ENCODE measurements at places on chromosomes 2 and 18. TPM values are rescaled to one million over a fixed set of nuclear protein-coding genes. Genes with fewer than 3 reads are reported as not detected.
A peak's percentile ranks its signal among the peaks of the same experiment; 100 is the strongest.

GRCh38 chr18:50447952-50448351, 73.1 kb downstream of the SKA1 start:
- no peak overlapping the region for H3K4me3 ChIP-seq
- no peak overlapping the region for H3K27ac ChIP-seq
- no peak for DNase-seq
- H3K27me3 ChIP-seq: no peaks in the 10 kb centered on the region
- H3K4me1 ChIP-seq: no peaks in the 10 kb centered on the region

DNA sequence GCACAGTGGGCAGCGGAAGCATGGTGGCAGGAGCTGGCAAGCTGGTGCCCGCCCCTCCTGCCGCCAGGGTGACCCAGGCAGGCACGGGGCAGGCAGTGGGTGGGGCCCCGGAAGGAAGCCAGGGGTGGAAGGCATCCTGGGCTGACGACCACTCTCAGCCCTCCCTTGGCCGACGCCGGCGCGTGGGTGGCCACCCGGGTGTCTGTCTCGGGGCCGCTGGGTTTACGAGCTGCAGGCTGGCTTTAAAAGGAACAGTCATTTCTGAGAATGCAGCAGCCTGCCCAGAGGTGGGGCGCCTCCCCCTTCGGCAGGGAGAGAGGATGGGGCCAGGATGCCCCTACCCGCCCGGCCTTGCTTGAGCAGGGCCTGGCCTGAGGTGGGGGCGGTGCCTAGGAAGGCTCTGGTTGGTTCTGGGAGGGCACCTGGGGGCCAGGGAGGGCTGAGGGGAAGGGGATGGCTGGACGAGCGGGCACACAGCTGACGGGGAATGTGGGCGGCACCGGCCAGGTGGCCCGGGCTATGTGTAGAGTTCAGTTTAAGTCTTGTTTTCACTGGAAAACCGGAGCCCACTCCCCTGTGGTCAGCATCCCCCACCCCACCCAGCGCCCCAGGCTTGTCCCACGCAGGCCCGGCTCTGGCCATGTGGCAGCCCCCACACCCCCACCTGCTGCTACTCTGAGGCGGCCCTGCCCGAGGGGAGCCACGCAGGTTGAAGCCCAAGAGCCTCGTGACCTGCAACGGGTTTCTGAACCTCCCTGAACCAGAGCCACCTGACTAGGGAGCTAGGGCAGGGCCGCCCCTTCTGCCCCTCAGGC, 6.3 kb downstream of the BOK start:
- H3K27ac ChIP-seq: no peak overlapping the region
- no peaks in the 10 kb centered on the region for H3K4me1 ChIP-seq
- no peaks in the 10 kb centered on the region for H3K36me3 ChIP-seq

DNA sequence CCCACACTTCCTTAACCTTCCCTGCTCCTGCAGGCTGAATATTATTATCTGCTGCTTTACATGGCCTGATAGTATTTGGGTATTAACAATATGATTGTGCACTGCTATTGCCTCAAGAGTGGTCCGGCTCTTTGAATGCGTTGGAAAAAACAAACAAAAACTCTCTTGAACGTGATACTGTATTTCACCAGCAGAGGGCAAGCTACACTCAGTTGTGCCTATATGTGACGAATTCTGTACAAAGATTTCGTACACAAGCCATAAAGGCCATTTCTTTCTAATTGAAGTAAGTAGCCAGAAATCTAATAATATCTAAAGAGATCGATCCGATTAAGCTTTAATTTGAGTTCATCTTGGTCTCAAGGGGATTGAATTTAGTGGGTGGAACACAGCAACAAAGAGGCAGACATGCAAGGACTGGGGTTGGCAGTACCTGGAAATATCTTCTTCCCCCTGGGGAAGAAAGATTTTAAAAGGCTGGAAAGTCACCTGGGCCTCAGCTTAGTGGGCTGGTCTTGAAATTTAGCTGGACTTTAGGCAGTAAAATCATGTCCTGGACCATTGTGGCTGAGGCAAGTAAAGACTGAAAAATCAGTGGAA, 49.3 kb upstream of the RAB6D start:
- H3K4me1 ChIP-seq: no peaks in the 10 kb centered on the region
- no peak overlapping the region for H3K4me3 ChIP-seq
- no peak for DNase-seq
- no peak overlapping the region for H3K27ac ChIP-seq
- H3K36me3 ChIP-seq: no peaks in the 10 kb centered on the region
- H3K27me3 ChIP-seq: peaks cover 1% of the 10 kb centered on the region

- H3K4me1 ChIP-seq: peaks cover 4% of the 10 kb centered on the region
- H3K36me3 ChIP-seq: no peaks in the 10 kb centered on the region
- no peaks in the 10 kb centered on the region for H3K27me3 ChIP-seq
- H3K27ac ChIP-seq: no peak overlapping the region
- H3K4me3 ChIP-seq: no peak overlapping the region
These were observed 35.9 kb downstream of the MYO5B start for GRCh38 chr18:50158866-50159653.

GRCh38 chr2:229243890-229244560, 27.1 kb downstream of the PID1 start:
- H3K4me3 ChIP-seq: no peak overlapping the region
- H3K4me1 ChIP-seq: peaks cover 13% of the 10 kb centered on the region
- DNase-seq: no peak
- no peaks in the 10 kb centered on the region for H3K27me3 ChIP-seq

- H3K4me3 ChIP-seq: no peak overlapping the region
- H3K27ac ChIP-seq: peak overlapping the region; percentile 25
- peaks cover 3% of the 10 kb centered on the region for H3K4me1 ChIP-seq
- H3K36me3 ChIP-seq: no peaks in the 10 kb centered on the region
- peak; percentile 55 for DNase-seq
- H3K27me3 ChIP-seq: no peaks in the 10 kb centered on the region
These were observed 7.0 kb upstream of the HS6ST1 start for GRCh38 chr2:128325611-128326181.

DNA sequence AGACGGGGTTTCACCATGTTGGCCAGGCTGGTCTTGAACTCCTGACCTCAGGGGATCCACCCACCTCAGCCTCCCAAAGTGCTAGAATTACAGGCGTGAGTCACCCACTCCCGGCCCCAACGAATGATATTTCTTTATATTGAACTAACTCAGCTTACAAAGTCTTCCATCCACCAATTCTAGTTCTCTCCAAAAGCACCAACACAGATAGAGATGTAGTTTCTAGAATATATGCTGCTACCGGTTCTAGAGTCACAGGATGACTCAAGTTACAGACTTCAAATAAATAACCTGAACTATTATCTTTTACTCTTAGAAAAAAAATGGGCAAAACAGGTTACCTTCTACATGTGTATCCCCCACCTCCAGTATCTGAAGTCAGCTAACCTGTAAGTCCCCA, 9.2 kb downstream of the ACAA2 start:
- DNase-seq: no peak
- H3K27me3 ChIP-seq: no peaks in the 10 kb centered on the region
- no peaks in the 10 kb centered on the region for H3K4me1 ChIP-seq
- no peaks in the 10 kb centered on the region for H3K36me3 ChIP-seq

GRCh38 chr2:241770185-241770935, 6.3 kb upstream of the GAL3ST2 start:
- no peaks in the 10 kb centered on the region for H3K36me3 ChIP-seq
- no peaks in the 10 kb centered on the region for H3K4me1 ChIP-seq
- no peak overlapping the region for H3K27ac ChIP-seq
- H3K4me3 ChIP-seq: no peak overlapping the region
- DNase-seq: peak; percentile 73

GRCh38 chr2:142545036-142545435, 332.4 kb upstream of the KYNU start:
- no peaks in the 10 kb centered on the region for H3K4me1 ChIP-seq
- no peak for DNase-seq
- H3K27me3 ChIP-seq: no peaks in the 10 kb centered on the region
- H3K4me3 ChIP-seq: no peak overlapping the region

GRCh38 chr2:102048465-102048864, 56.7 kb downstream of the IL1R2 start:
- DNase-seq: no peak
- H3K27ac ChIP-seq: no peak overlapping the region
- no peak overlapping the region for H3K4me3 ChIP-seq
- H3K36me3 ChIP-seq: no peaks in the 10 kb centered on the region
- H3K27me3 ChIP-seq: no peaks in the 10 kb centered on the region

Gene ARMC9
- 86.8 TPM for total RNA-seq

Gene SLC16A14
- 6.0 TPM for total RNA-seq
